Left renal cortex interstitium (tissue), 4 donors: ENCODE measurements at places on chromosomes 11 and 22. TPM values are rescaled to one million over a fixed set of nuclear protein-coding genes. Genes with fewer than 3 reads are reported as not detected.

The NECTIN1 gene
- polyA plus RNA-seq, result 38.2 TPM

The PLEKHB1 gene
- polyA plus RNA-seq, result 12.7 TPM

The B4GALNT4 gene
- 82.8 TPM for polyA plus RNA-seq

The CYP2D6 gene
- 6.9 TPM for polyA plus RNA-seq

The ADAMTS8 gene
- polyA plus RNA-seq, result 3.6 TPM

The SLC22A12 gene
- 3.6 TPM for polyA plus RNA-seq

The RAB36 gene
- polyA plus RNA-seq, result 14.0 TPM

DNA sequence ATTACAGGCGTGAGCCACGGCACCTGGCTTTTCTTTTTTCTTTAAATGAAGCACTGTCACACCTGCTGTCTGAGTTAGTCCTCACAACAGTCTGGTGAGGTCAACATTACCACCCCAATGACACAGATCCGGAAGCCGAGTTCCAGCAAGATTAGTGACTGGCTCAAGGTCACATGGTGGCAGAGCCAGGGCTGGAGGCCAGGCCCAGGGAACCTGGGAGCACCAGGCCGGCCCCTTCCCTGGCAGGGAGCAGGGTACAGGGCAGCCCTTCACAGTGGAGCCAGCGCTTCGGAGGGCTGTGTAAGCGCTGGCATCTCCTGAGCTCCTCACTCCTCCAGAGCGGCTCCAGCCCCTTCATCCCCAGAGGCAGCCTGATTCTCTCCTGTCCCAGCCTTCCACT is 118.7 kb downstream of the ST3GAL4 start:
- DNase-seq, result no peak

GRCh38 chr22:46934746-46935491 is 172.5 kb downstream of the TBC1D22A start:
- no peak for DNase-seq

GRCh38 chr11:9121469-9121796 is 30.0 kb upstream of the SCUBE2 start:
- DNase-seq, result no peak

- DNase-seq, result no peak
Measured at GRCh38 chr22:45058622-45058912, 48.8 kb upstream of the PHF21B start.

GRCh38 chr11:257766-258493 is 20.3 kb upstream of the NLRP6 start:
- no peak for DNase-seq

DNA sequence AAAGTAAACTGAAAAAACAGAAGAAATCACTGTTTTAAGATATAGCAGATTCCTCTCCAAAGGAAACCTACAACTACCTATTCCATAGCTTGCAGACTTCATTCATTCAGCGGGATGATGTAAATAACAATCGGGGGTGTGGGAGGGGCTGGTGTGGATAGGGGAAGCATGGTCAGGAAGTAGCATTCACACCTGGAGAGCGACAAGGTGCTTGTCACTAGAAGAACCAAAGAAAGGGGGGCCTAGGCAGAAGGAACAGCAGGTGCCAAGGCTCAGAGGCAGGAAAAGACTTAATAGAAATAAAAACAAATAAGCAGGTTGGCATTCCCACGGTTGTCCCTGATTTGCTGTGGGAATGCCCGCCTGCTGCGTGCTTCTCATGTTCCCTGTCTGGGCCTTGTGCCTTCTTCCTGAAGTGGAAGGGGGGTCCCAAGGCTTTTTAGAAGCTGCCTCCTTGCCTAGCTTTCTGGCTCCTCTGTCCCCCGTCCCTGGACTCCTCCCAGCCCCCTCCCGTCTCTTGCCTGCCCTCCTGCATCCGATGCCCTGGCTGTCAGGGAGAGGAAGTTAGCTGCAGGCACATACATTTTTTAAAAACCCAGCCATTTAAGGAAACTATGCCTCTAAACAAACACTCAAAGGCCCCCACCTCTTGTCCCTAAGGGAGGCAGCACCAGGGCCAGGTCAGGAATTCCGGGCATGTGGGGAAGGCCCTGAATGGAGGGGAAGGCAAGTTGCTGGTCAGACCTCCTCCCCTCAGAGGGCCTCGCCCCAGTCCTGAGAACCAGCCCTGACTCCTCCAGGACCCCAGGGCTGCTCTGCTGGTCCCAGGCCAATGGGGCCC is 54.7 kb upstream of the PRDM11 start:
- no peak for DNase-seq

DNA sequence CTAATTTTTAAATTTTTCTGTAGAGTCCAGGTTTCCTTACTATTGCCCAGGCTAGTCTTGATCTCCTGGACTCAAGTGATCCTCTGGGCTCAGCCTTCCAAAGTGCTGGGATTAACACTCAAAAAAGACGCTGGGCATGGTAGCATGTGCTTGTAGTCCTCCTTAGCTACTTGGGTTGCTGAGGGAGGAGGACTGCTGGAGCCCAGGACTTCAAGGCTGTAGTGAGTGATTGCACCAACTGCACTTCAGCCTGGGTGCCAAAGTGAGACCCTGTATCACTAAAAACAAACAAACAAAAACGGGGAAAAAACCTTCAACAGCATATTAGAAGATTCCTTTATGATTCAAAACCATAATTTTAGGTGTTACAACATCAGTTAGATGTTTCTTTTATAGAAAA is 44.6 kb downstream of the RSF1 start:
- no peak for DNase-seq

DNA sequence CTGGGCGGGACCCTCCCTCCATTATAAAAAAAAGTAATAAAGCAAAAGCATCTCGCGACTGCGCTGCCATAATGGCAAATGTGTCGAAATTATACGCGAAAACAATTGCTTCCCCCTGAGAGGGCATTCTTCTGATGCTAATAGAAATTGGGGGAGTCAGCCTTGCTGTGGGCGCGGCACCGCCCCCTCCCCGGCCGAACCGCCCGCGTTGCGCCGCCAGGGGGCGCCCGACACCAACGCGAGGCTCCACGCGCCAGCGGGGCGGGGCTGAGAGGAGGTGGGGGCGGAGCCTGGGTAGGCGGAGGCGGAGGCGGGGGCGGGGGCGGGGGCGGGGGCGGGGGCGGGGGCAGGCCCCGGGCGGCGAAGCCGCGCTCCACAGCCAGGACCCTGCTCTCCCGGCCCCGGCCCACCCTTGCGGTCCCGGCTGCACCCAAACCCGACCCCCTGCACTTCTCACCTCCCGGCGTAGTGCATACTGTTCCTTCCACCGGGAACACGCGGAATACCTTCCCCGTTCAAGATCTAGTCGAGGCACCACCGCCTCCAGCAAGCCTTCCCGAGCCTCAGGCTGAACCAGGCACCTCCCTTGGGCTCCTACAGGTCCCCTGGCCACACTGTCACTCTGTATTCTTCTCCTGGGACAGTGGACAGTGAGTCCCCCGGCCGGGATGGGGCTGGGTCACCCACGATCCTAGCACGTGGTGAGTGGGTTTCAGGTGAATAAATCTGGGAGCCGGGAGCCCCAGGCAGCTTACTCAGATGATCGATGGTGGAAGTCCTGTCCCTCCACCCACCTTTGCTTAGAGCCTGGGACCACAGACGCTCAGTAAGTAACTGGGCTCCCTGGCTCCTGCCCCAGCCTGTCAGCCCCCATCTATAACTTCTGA is 15.5 kb upstream of the UPK3A start:
- DNase-seq, result peak; percentile 75

- DNase-seq, result no peak
Measured at GRCh38 chr22:36577019-36577418, 48.1 kb upstream of the EIF3D start.

DNA sequence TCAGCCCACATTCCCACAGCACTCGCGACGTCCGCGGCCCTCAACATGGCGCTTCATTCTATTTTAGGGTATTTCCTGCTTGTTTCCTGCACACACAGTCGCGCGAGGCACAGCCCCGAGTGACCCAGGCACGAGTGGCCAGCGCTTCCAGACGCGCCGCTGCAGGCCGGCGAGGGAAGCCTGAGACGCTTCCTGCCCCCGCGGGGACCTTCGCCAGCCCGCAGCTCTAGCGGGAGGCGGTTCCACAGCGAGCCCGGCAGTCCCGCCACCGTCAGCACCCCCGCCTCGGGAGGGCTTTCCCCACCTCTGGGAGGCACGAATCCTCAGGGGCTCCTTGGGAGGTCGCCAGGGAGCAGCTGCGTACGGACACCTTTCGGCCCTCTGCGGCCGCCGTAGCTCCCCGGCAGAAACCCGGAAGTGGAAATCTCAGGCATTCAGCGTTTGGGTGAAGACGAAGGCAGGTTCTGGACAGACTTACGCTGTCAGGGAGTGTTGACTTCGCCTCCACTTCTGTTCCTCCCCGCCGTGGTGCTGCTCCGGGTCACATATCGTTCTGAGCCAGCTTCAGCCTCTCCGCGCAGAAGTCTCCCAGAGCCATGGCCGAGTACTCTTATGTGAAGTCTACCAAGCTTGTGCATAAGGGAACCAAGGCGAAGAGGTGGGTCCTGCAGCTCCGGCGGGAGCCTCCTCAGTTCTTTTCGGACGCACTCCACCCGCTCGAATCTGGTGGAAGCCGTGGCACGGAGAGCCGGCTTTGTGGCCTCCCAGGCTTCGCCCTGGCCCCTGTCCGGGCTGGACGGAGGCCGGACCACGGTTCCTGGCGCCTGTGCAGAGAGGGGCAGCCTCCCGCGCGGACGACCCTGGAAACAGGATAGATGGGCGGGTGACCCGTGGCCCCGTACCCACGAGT is 2925.9 kb upstream of the OR11H1 start:
- no peak for DNase-seq

- no peak for DNase-seq
Measured at GRCh38 chr11:38990139-38990538, 2392.1 kb upstream of the RAG2 start.

DNA sequence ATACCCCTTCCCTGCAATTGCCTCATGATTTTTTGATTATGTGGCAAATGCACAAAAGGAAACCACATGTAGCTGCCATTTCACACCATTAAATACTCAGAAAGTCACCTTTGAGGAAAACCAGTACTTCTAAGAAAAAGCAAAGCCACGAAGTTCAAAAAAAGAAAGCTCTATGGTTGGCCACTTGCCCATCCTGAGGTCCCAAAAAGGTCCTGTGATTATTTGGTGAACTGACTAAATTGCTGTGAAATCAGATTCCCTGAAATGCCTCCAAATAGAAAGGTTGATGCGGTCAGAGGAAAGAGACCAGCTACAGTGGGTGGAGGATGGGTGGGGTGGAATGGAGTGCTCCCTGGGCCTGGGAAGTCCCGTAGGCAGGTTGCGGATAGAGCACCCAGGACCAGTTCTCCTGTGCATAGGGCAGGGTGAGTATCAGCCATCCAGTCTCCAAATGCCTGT is 26.9 kb downstream of the MRPL16 start:
- DNase-seq, result no peak

DNA sequence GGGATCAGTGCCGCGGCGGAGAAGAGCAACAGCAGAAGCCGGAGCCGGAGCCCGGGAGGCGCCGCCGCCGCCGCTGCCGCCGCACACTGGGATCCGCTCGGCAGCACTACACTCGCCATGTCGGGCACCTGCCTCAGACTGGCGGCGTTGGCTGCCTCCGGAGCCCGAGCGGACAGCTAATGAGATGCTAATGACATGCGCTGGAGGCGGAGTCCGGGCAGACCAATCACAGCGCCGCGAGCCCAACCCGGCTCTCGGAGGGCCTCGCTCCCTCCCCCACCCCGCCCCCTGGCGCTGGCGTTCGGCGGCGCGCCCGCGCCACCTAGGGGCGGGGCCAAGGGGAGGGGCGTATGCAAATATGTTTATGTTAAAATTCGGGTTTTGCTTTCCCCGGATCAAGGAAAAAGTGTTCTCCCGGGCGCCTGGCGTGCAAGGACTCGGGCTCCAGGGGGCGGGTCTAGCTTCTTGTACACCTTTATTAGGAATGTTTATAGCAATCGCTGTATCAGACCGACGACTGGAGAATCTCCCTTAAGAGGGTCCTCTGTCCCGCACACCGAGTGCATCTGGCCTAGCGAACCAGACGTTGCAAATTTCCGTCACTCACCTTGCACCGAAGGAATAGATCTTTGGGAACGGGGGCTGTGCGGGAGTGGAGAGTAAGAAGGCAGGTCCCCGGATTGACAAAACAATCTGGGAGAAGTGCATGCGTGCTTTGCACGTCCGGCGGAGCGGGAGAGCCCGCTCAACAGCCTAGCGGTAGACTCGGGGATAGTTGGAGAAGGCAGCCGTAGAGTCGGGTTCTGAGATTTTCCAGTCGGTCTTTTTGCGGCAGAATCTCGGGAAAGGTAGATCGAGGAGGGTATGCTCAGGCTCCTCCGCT is at the start of gene CADM1:
Gene CADM1, minus strand, starts transcription at position 140 of the 883 bp plus-strand sequence.
- peak; percentile 92 for DNase-seq

GRCh38 chr11:108902027-108902469 is 237.2 kb downstream of the DDX10 start:
- DNase-seq, result no peak

GRCh38 chr11:63343130-63343529 is 26.5 kb upstream of the SLC22A9 start:
- DNase-seq, result no peak

GRCh38 chr11:17351172-17351509 is 459 bp upstream of the NCR3LG1 start:
- DNase-seq, result no peak

GRCh38 chr11:32154275-32154674 is 63.4 kb downstream of the RCN1 start:
- DNase-seq, result no peak

- no peak for DNase-seq
Measured at GRCh38 chr22:48097723-48098122, 1335.3 kb downstream of the TBC1D22A start.

- no peak for DNase-seq
Measured at GRCh38 chr22:24989541-24989951, 37.0 kb downstream of the KIAA1671 start.

DNA sequence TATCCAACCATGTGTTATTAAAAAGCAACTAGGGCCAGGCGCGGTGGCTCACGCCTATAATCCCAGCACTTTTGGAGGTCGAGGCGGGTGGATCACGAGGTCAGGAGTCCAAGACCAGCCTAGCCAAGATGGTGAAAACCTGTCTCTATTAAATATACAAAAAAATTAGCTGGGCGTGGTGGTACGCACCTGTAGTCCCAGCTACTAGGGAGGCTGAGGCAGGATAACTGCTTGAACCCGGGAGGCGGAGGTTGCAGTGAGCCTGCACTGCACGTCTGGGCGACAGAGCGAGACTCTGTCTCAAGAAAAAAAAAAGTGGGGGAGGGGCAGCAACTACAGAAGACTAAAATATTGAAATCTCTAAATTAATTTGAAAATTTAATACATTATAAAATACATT is 18.4 kb downstream of the CHORDC1 start:
- no peak for DNase-seq

DNA sequence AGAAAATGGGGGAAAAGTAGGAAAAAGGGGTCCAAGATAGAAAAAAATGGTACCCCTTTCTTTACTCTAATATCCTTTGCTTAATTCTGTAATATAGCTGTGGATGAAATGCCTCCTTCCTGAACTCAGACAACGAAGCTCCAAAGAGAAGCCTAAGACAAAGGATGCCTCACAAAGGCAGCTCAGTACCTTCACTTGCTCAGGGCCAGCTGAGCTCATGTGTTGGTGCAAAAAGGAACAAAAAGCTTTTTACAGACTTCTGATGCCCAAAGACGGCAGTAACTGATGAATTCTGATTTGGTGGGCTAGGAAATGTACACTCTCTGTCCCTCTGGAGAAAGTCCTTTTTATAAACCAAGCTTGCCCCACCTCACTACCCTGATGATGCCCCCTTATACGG is 77.5 kb downstream of the DENND5A start:
- DNase-seq, result no peak
